ENCODE measurements at places on chromosomes 6 and 20. TPM values are rescaled to one million over a fixed set of nuclear protein-coding genes. Genes with fewer than 3 reads are reported as not detected.

REV3L gene
- 56.8 TPM for total RNA-seq

- H3K36me3 ChIP-seq: no peaks in the 10 kb centered on the region
- H3K27ac ChIP-seq: no peak overlapping the region
- H3K27me3 ChIP-seq: no peaks in the 10 kb centered on the region
Measured at GRCh38 chr6:116047173-116047933, 13.3 kb downstream of the FRK start.

GRCh38 chr6:167351656-167352345 is 26.9 kb downstream of the TTLL2 start:
- H3K27me3 ChIP-seq: no peaks in the 10 kb centered on the region
- no peak for DNase-seq
- peak overlapping the region; percentile 55 for H3K4me3 ChIP-seq
- H3K4me1 ChIP-seq: no peaks in the 10 kb centered on the region
- no peak overlapping the region for H3K27ac ChIP-seq

DNA sequence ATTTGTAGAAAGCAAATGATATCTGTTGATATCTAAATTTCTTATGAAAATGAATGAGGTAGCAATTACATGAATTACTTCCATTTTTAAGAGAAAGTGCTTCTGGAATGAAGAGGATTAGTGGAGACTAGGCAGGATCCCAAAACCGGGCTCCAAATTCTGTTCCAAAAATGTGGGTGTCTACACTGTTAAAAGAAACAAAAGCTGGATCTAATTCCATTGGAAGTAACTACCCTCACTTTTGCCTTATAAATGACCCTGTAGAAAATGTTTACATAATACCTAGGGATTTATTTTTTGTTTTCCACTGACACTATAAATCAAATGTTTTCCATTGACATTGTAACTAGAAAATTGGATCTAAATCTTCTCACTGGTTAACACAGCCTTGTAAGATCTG is 454.9 kb upstream of the JARID2 start:
- DNase-seq: no peak
- no peaks in the 10 kb centered on the region for H3K4me1 ChIP-seq
- H3K27me3 ChIP-seq: no peaks in the 10 kb centered on the region
- no peak overlapping the region for H3K27ac ChIP-seq

VSX1 gene
- 0.37 TPM for total RNA-seq

OCSTAMP gene
- not detected for total RNA-seq

VPS52 gene
- total RNA-seq: 71.0 TPM

- H3K36me3 ChIP-seq: no peaks in the 10 kb centered on the region
- no peak overlapping the region for H3K27ac ChIP-seq
- no peak overlapping the region for H3K4me3 ChIP-seq
- no peak for DNase-seq
- H3K4me1 ChIP-seq: no peaks in the 10 kb centered on the region
Measured at GRCh38 chr6:44915111-44915510, 413.0 kb upstream of the RUNX2 start.

- H3K4me3 ChIP-seq: no peak overlapping the region
- no peaks in the 10 kb centered on the region for H3K36me3 ChIP-seq
- peaks cover 35% of the 10 kb centered on the region for H3K4me1 ChIP-seq
- DNase-seq: peak; percentile 46
- H3K27ac ChIP-seq: peak overlapping the region; percentile 43
Measured at GRCh38 chr6:139965393-139965792, 590.9 kb upstream of the CITED2 start.

RPP40 gene
- total RNA-seq: 8.0 TPM

GPX5 gene
- 1.2 TPM for total RNA-seq

ANKRD60 gene
- 3.0 TPM for total RNA-seq
